ENCODE measurements at places on chromosomes 5 and 9.

- no peak for DNase-seq
These were observed 23.8 kb downstream of the SHC3 start for GRCh38 chr9:89154651-89155336.

GRCh38 chr5:60102961-60103693, 209.6 kb upstream of the PDE4D start:
- no peak for DNase-seq

DNA sequence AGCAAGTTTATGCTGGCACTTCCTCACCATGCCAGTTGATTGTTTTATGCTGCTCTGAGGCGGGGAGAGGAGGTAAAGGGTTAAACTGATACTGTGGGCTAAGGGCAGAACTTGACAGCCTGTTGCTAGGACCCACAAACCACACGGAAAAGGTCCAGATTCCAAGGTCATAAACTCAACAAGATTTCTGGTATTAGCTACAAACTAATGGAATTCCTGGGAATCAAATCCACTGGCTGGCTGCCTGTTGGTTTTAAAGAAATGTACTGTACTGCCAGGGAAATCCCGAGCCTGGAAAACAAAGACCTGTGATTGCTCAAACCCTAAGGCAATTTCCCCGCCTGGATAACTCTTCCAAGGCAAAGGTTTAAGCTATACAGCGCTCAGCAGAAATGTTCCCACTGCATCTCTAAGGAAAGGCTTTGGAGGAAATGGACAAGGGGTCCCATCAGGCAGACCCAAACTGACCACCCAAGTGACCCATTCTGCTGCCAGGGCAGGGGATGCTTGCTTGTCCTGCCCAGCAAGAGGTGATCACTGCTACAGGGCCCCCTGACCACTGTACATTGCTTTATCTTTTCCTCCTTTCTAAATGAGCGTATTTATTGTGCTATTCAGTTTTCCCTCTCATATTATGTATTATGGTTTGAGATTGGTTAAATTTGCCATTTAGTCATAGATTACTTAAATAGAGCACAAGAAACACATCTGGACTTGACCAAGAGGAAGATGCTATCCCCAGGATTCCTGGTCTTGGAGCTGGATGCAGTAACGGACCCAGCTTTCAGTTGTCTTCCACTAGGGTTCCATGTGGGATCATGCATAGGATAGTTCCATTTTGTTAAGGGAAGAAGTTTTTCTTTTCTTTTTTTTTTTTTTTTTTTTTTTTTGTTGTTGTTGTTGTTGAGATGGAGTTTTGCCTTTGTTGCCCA, 124.3 kb downstream of the SUSD1 start:
- DNase-seq = no peak

DNA sequence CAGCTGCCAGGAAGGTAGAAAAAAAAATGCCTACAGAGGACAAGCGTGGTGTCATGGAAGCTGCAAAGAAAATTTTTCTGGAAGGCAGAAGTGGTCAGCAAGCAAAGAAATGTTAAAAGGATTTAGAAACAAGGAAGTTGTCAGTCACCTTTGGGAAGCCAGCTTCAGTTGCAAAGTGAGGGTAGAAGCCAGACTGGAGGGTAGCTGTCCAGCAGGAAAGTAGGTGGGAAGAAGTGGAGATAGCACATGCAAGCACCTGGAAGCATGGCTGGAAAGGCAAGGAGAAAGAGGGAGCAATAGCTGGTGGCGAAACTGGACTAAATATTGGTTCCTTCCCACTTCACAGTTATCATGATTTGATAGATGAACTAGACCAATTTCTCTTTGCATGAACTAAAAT, 54.3 kb downstream of the ADRB2 start:
- DNase-seq = no peak

DNA sequence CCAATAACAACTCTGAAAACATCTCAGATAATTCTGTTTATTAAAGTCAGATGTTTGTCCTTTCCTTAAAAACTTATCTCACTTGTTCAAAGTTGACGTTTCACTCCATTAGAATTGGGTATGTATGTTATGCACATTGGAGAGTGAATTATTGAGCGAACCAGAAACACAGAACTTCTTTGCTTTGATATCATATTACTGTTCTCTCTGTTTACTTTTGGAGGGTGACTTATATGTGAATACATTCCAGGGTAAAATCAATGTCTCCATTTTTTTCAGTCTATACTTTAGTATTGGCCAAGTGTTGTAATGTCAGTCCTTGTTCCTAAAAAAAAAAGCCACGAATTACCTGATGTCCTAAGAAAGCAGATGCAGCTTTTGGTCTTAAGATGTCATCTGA, 307.4 kb downstream of the CSNK1G3 start:
- no peak for DNase-seq

DNA sequence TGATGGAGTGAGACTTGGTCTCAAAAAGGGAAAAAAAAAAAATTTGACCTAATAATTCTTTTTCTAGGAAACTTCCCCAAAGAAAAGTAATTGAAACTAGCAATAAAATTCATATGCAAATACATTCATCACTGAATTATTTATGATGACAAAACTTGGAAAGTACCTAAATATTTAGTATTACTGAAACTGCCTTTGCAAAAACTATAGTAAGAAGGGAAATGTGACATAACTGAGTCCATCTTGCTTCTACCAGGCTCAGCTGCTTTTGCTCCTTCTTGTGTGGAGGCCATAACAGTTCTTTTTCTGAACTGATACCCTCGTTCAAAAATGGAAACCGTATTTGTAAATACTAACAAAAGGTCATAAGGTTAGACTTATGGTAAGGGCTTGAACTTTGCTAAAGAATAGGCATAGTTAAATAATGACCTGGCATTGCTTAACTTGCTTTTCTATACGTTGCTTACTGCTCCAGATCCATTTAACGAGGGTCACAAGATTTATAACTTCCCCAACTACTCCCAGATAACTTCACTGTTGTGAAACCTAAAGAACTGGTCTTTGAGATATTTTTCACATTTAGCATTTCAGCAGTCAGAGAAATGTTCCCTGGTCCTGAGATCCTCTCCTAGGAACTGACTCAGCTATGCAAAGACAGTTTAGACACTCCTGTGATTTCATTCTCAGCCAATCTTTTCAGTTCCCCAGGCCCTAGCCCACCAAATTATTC, 68.4 kb downstream of the CFAP95 start:
- DNase-seq = peak; percentile 4

DNA sequence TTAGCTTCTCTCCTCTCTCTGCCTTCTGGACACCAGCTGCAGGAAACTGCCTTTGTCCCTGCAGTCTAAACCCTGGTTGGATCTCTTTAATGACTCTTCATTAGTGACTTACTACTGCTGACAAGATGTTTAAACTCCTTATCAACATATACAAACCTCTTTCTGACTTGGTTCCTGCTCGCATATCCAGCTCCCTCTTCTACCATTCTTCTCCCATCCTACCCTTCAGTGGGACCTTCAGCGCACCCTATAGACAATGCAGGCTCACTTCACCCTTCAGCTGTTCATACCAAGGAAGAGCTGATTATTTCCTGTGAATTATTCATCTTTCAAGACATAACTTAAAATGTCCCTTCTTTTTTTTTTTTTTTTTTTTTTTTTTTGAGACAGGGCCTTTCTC, 436.5 kb downstream of the KIAA0825 start:
- no peak for DNase-seq

DNA sequence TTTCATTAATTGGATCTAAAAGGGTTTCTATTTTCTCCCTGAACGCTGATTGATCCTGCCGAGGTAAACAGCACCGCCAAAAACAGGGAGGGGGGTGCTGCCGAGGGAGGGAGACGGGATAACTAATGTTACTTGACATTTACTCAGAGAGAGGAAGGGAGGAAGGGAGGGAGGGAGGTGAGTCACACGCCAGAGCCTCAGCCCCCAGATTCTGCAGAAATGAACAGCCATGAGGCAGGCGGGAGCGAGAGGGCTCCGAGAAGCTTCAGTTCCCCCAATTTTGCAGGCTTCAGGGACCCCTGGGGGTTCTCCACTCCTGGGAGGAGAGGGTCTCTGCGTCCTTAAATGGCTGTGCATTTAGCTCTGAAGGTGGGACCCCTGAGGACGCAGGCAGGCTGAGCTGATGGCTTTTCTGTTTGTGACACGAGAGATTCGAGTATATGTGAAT, 59.1 kb upstream of the IER5L start:
- no peak for DNase-seq

GRCh38 chr5:123283031-123283430, 140.2 kb downstream of the CEP120 start:
- DNase-seq = no peak

DNA sequence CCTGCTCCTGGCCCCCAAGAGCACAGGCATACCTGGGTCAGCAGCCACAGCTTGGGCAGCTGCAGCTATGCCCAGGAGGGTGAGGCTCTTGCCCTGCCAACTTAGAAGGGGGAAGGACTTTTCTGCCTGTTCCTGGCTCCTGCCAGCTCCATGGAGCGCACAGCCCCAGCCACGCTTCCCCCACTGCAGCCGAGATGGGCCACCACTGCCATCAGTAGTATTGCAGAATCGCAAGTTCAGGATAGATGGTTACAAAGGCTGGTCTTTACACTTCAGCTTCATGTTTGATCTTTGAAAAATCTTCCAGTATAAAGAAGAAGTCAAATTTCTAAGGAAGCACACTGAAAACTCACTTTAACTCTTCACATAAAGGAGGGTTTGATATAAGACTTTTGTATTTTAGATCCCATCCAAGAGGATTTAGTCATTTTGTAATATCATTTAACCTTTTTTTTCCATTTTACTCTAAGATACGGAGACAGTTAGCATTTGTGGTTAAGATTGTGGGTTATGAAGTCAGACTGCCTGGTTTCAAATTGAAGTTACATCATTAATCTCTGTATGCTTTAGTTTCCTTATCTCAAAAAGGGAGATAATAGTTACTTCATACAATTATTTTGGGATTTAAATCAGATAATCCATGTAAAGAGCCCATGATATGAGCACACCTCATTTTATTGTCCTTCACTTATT, 81.8 kb downstream of the NLN start:
- no peak for DNase-seq

DNA sequence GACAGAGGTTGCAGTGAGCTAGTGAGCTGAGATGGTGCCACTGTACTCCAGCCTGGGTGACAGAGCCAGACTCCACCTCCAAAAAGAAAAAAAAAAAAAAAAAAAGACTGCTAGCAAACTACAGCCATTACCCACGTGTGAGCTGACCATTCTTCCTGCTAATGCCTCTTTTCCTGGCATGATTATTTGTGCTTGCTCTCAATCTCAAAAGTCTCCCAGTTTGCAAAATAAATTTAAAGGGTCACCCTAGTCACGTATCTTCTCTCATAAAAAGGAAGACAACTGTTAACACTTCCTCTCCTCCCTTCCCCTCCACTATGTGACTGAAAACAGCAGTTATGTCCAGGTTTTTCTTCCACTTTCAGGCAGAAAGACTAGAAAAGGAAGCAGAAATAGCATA, 37.2 kb downstream of the TRIM36 start:
- no peak for DNase-seq

DNA sequence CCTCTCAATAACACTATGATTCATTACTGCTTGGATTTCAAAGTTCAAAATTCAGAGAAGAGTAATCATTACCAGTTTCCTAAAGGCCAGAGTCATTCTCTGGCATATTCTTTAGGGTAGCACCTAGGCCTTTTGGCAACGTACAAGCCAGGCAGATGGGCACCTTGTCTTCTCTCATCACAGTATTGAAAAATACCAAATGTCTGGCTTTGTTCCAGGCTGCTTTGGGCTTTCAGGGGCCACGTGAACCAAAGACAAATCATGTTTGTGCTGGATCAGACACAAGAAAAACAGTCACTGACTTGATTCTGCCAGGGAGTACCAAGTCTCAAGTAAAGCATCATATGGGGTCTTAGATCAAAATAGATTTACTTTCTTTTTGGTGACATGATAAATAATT, 15.5 kb downstream of the MEGF9 start:
- no peak for DNase-seq

DNA sequence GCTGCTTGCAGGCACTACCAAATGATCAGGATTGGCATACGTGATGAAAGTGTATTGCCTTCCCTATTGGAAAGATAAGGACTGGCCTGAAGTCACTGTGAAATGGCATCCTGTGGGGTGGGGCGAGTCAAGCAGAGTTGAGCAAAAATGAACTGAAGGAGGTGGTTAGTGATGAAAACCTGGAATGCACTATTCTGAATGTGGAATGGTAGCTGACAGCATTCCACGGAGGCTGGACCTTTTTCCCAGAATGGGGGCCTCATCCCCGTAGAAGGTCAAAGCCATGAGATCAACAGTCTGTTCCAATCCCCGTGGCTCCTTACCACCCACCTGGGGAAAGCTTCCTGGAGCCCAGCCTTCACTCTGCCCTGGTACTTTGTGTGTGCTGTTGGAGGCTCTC, 37.7 kb downstream of the ASS1 start:
- no peak for DNase-seq

DNA sequence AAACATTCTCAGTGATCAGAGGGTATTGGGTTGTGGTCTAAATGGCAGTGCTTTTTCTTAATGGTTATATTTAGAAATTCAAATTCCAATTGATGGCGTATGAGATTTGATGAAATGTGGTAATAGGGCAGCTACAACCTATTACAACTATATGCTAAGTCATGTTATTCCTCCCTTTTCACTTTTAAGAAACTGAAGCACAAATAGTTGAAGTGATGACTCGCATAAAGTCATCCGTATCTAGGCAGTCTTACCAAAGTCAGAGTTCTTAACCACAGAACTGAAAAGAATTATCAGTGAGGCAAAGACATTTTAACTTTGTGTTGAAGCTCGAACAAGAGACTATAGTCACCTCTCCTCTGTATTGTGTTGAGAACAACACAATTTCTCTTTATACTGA, 28.2 kb downstream of the C9orf152 start:
- DNase-seq = no peak

- DNase-seq = no peak
These were observed 2.8 kb downstream of the SRA1 start for GRCh38 chr5:140554454-140554853.

DNA sequence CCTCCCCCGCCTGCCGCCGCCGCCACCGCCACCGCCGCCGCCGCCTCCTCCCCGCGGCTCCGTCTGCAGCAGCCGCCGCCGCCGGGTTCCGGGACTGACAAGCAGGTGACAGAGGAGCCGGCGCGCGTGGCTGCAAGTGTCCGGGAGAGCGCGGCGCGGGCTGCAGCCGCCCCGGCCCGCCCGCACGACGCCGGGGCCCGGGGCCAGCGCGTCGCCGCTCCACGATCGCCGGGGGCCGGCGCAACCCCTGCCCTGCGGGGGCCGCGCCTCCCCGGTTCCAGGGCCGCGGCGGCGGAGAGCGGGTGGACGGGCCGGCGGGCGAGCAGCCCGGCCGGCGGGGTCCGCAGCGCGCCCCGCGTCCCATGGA, 343 bp downstream of the LMX1B start:
- DNase-seq = no peak

All from GM06990 (cell line).